ENCODE measurements at places on chromosomes 4 and X.
A peak's percentile ranks its signal among the peaks of the same experiment; 100 is the strongest.

- DNase-seq, result no peak
Measured at GRCh38 chrX:11407331-11408108, 114.3 kb downstream of the AMELX start.

DNA sequence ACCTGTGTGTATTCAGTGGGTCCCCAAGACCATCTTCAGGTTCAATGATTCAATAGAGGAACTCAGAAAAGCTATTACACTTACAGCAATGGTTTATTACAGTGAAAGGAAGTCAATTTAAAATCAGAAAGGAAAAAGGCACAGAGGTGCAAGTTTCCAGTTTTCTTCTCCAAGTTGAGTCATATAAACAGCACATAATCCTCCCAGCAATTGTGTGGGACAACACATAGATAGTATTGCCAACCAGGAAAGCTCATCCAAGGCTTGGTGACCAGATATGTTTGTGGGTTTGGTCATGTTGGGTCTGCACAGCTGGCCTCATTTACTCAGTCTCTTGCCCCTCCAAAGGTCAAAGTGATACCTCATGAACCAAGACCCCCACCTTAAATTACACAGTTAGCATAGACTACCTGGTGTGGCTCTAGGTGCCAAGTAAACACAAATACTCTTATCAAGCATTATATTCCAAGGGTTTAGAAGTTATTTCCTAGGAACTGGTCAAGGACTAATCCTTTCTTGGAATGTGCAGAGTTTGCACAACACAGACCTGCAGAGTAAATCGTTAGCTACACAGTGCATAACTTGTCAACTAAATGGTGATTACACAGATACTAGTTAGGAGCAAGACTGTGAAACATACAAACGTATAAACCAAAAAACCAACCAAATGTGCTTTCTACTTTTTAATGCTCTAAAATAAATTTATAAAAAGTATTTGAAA, 777.3 kb downstream of the PCDH18 start:
- no peak for DNase-seq

DNA sequence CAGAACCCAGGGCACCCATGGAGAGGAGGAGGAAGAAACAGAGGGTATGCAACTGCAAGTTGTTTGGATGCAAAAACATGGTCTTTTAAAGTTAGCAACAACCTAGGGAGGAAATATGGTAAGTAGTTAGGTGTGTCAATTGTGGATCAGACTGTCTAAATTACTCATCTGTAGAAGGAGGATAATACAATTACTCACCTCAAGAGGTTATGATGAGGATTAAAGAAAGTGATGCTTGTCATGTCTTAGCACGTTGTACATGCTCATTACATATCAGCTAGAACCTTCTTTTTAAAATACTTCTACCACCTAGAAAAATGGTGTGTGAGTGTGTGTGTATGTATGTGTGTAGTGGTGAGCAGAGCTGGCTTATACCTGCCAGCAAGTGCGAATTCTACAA, 2.3 kb upstream of the C1QTNF7 start:
- no peak for DNase-seq

DNA sequence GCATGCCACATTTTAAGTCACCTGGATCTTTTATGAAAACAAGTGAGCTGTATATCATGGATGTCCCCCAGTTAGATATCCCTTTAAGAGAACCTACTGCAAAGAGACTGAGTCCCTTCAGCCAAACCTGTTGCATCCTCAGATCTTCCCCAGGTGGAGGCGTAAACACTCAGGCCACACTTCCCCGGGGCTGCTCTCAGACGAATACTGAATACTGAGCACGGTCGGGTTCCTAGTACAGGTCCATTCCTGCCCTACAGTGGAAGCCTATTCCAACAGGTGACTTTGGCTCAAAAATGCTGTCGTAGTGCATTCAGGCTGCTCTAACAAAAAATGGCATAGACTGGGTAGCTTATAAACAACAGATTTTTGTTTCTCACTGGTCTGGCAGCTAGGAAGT, 320.2 kb upstream of the CLNK start:
- no peak for DNase-seq

DNA sequence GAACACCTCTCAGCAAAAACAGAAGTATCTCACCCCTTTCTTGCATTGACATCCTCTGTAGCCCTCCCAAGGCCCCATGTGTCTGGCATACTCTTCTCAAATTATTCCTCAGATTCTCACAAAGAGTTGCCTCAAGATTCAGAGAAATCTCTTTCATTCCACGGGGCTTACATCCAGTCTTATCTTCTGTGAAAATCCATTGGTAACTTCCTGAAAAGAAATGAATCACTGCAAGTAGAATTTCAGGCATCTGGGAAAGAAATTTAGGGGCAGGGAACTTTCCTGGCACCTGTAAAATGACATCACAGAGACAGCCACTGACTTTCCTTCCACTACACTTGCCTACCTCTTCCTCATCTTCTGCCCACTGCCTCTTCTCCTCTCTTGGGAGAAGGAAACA, 182.5 kb upstream of the ARHGEF9 start:
- DNase-seq, result no peak

DNA sequence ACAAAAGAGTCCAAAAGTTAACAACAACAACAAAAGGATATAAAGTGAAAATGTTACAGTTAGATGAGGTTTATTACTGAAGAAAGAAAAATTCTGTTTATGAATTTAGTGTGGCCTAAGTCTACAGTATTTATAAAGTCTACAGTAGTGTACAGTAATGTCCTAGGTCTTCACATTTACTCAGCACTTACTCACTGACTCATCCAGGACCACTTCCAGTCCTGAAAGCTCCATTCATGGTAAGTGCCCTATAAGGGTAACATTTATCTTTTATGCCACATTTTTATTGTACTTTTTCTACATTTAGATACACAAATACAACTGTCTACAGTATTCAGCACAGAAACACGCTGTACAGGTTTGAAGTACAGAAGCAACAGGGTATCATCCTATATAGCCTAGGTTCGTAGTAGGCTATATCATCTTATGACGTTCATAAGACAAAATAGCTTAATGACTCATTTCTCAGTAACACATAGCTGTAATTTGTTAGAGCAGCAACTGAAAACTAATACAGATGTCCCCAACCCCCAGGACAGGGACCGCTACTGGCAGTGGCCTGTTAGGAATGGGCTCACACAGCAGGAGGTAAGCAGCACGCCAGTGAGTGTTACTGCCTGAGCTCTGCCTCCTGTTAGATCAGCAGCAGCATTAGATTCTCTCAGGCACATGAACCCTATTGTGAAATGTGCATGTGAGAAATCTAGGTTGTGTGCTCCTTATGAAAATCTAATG, 61.3 kb downstream of the CENPC start:
- no peak for DNase-seq

DNA sequence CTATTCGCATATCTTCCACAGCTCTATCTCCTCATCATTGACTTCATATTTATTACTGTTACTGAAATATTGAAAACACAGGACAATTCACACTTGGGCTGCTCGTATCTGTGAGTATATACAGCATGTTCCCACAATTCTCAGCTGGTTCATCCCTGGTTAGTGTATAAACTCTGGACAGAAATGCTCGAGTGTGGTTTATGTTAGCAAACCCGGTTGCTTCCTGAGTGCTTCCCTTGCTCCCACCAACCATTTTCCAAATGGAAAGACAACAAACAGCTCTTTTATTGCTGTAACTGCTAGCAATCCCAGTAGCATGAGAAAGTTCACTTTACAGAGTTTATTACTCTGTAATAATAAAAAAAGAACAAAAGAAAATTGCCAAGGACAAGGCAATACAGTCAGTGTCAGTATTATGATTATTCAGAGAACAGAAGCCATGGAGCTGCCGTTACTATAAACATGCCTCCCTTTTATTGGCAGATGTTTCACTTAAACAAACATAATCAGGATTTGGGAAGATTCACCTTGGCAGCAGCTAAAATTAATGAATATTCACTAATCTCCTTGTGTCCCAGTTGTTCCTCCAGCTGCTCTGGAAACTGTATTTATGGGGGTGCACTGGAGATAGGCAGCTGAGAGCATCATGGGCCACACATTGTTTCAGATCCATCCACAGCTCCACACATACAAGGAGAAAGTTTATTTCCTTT, 134.1 kb upstream of the GUCY1A1 start:
- no peak for DNase-seq

DNA sequence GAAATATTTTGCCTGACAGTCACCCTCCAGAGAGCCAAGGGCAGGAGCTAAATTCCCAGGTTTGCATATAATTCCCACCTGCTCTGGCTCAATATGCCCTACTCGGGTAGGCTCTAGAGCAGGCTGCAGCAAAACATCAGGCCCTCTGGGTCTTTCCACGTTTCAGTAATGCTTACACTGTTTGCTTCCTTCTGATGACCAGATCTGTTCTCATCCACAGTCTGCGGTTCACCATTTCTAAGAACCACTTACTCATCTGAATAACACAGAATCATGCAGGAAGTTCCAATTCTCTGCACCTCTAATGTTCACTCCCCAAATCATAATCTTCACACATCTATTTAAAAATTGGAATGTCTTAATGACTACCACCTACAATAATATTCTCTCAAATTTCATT, 141.4 kb downstream of the PPP3CA start:
- DNase-seq, result peak; percentile 75

- no peak for DNase-seq
Measured at GRCh38 chr4:142743121-142743825, 102.8 kb downstream of the INPP4B start.

DNA sequence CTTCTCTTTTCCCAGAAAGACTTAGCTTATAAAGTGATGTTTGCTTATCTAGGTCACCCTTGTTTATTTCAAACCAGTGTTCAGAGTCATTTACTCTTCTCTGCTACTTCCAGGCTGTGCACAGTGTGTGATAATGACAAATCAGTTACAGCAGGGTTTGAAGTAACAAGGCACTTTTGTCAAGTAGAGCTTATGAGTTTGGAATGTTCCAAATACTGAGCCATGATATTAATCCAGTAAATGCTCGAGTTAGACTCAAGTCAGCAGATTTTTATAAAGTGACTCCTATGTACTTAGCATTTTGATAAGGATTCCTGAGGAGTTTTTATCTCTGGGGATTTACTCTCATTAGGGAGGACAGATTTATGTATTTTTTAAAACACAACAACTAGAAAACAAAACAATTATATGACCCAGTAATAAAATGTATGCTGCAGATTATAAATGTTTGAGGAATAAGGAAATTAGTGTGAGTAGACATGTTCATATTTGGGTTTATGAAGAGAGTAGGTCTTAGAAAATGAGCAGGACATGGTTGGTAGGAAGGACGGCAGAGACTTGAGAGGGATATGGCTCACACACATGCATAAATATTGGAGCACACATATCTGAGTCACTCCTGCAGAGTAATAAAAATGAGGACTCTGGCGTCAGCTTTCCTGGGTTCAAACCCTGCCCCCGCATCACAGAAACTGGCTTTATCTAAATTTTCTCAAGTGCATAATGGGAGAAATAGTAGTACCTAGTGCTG, 271.2 kb downstream of the FBXO8 start:
- no peak for DNase-seq

- DNase-seq, result no peak
Measured at GRCh38 chr4:187362937-187363857, 632.4 kb upstream of the ZFP42 start.

DNA sequence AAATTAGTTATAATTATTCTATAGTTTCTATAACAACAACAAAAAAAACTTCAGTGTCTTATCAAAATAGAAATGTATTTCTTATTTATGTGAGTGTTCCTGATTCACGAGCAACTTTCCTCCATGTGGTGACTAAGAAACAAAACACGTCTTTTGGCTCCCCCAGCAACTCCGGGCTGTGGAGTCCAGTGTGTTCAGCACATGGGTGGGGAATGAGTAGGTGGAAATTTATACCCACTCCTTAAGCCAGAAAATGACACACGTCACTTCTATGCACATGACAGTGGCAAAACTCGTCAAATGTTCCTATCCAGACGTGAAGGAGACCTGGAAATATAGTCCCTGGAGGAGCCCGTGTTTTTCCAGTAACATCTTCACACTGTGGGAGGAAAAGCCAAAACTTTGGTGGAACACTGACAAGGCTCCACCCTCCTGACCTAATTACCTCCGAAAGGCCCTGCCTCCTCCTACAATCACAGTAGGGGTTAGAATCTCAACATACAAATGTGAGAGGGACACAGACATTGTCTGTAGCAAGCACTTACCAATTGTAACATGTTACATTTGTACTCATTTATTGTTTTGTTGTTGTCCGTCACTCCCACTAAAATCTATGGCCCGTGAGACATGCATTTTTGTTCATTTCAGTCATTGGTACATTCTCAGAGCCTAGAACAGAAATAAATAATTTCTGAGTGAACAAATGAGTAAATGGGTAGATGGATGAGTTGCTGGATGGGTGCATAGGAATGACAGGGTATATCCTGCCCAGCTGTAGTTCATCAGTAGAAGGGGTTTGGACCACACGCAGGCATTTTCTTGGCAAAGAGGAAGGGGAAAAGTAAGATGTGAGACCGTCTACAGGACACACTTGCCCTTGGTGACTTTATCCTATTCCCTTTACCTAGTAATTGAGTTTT, 605.8 kb upstream of the TENM3 start:
- DNase-seq, result no peak

GRCh38 chrX:54602563-54602962, 72.5 kb downstream of the GNL3L start:
- no peak for DNase-seq

DNA sequence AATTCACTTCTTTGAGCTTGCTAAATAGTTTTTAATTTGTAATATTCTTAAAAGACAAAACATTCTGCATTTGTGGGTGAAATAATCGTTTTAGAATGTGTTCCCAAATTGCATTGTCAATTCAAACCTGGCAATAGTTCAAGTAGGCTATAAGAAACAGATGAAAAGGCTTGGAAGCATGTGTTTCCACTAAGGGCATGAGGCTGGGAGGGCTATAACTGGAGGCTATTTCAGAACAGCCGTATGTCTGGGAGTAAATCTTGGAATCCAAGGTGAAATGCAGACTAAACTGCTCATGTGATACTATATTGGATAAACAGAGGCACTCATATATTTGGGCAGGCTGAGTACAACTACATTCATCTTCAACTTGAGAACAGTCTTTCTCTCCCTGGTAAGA, 117.4 kb upstream of the GRPR start:
- DNase-seq, result no peak

- DNase-seq, result no peak
Measured at GRCh38 chr4:67576538-67576937, 18.0 kb downstream of the STAP1 start.

- DNase-seq, result no peak
Measured at GRCh38 chrX:150255441-150256296, 107.4 kb upstream of the MAMLD1 start.

DNA sequence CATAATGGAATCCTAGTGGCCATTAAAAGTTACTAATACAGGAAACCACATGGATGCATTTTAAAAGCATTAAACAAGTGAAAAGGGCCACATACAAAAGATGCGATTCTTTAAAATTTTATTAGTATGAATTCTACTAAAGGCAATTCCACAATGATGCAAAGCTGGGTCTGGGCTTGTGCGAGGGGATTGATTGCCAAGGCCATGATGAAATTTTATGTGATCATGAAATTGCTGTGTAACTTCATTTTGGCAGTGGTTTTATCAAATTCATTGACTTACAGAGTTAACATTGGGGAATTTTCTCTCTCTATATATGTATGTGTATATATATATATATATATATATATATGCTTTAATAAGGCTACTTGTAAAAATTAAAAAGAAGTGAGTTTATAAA, 1142.5 kb upstream of the IGFBP7 start:
- no peak for DNase-seq

All from KBM-7 (cell line).